ENCODE measurements at places on chromosomes 6 and 20.

DNA sequence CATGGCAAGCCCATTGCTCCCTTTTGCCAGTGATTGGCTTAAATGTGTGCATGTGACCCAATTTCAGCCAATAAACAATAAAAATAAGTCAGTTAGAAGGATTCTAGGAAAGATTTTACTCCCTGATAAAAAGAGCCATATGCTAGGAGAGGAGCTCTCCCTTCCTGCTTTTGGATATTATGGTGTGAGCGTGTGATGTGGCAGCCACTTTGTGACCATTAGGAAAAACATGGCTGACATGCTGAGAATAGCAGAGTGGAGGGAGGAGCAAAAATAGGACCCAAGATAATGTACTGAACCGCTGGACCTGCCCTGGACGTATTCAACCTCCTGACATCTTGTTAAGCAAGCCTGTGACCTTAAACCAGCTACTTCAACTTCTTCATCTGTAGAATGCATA lies 160.6 kb upstream of the MLN start:
- DNase-seq = no peak

DNA sequence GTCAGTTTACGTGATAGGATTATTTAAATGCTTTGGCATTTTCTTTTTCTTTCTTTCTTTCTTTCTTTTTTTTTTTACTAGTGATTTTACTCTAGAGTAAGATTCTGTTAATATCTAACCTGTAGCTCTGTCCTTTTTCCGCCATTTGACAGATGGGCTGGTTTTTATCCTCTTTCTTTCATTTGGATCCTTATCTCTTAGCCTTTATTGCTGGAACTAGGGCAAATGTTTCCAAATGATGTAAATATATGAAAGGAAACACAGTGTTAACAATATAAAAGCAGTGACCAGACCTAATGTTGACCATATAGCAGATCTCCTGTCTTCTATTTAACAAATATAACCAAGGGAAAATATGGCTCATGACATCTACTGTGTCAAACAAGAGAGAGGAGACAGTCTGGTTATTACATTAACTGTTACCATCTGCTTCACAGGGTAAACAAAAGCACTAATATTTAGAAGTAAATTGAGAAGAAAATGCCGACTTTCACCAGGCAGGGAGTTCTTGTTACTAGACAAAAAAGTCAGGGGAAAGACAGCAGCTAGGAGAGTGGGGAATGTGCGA lies 59.8 kb upstream of the GCLC start:
- DNase-seq = no peak

GRCh38 chr20:37885042-37885441 lies 17.9 kb upstream of the VSTM2L start:
- no peak for DNase-seq

- DNase-seq = no peak
Measured at GRCh38 chr6:136761227-136761922, 30.9 kb downstream of the MAP3K5 start.

- DNase-seq = no peak
Measured at GRCh38 chr20:10125757-10126156, 91.0 kb downstream of the ANKEF1 start.

DNA sequence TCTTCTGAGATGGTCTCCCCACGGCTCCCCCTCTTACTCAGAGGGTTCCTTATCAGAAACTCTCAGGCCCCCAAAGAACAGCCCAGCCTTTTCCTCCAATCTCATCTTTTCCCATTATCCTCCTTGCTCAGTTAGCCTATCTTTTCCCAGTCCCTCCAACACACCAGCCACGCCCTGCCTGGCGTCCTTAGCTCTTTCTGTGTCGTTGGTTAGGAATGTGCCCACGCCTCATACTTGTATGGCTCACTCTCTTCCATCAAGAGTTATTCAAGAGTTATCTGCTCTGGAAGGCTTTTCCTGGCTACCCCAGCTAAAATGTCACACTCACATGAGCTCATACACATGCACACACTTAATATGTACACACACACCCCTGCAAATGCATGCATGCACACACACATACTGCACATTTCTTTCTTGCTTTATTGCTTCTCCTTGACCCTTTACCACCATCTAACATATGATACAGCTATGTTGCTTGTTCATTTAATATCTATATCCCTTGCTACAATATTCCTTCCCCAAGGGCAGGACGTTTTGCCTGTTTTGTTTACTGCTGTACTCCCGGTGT lies 37.6 kb downstream of the SLC2A10 start:
- no peak for DNase-seq

- DNase-seq = no peak
Measured at GRCh38 chr6:11223286-11223864, 9.1 kb downstream of the NEDD9 start.

GRCh38 chr6:128723667-128724066 lies 159.3 kb upstream of the LAMA2 start:
- DNase-seq = no peak

DNA sequence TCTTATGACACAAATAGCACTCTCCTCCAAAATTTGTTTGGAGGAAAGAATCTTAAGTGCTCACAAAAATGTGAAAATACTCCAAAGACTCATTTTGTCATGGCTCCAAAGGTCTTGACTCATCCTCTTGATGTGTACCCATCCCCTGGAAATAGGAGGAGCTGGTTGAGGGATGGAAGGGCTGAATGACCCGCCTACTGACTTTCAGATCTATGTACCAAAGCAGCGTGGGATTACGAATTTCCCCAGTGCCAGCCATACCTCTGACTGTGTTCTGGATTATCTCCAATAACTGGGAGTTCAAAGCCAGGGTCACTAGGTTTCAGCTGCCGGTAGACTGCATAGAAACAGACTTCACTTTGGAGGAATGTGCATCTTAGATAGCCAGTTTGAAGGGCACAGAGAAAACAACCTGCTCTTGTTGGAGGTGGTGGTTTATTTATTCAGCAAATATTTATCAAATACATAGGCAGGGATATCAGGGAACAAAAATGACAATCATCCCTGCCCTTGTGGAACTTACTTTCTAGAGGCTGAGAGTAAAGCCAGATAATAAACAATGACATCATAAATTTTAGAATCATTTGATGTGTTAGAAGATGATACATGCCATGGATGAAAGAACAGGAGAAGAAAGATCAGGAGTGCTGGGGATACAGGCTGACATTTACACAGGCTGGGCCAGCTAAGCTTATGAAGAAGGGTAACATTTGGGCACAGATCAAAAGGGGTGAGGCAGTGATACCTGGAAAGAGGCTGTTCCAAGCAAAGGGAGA lies 246.6 kb downstream of the TBXT start:
- DNase-seq = no peak

- DNase-seq = no peak
Measured at GRCh38 chr6:139730340-139730974, 356.0 kb upstream of the CITED2 start.

GRCh38 chr20:38258545-38259215 lies 1.9 kb downstream of the KIAA1755 start:
- DNase-seq = no peak

DNA sequence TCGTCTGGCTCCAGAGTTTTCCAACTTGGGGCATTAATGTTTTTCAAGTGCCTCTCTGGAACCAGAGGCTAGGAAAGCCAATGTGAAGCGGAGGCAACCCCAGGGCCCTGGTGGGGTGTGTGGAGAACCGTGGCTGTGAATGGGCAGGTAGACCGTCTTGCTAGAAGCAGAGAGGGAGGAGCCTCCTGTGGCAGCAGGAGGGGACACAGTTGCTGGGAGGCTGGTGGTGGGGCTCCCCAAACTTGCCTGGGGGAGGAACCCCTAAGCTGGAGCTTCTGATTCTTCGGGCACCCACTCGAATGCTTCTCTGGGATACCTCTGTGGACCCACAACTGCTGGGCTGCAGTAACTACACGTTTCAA lies 65.3 kb upstream of the APCDD1L start:
- DNase-seq = no peak

GRCh38 chr20:43681991-43682410 lies 15.1 kb downstream of the MYBL2 start:
- DNase-seq = no peak

DNA sequence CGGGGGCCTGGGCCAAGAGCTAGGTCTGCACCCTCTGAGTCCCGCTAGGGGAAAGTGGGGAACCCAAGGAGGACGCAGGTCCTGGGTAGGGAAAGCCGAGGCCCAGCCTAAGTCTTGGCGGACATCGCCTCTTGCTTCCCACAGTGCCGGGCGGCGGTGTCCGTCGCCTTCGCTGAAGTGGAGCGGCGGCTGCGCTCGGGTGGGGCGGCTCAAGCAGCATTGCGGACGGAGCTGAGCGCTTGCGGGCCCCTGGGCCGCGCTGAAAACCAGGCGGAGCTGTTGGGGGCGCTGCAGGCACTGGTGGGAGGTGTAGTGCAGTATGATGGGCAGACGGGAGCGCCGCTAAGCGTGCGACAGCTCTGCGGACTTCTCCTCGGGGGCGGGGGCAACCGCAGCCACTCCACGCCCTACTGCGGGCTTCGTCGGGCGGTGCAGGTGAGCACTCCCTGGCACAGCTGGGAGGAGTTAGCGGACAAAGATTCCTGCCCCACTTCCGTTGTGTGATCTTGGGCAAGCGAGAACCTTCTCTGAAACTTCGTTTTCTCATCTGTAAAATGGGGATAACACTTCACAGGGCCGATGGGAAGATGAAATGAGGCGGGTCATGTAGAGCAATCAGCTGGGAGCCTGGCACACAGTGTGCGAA lies 4.2 kb downstream of the PRSS16 start:
- DNase-seq = no peak

DNA sequence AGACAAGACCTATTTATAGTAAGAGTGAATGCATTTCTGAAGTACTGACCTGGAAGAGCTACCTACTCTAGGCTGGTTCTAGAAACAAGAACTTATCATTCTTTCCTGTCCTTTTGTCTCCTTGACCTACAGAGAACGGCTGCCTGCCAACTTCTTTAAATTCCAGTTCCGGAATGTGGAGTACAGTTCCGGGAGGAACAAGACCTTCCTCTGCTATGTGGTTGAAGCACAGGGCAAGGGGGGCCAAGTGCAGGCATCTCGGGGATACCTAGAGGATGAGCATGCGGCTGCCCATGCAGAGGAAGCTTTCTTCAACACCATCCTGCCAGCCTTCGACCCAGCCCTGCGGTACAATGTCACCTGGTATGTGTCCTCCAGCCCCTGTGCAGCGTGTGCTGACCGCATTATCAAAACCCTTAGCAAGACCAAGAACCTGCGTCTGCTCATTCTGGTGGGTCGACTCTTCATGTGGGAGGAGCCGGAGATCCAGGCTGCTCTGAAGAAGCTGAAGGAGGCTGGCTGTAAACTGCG lies 8.3 kb downstream of the APOBEC2 start:
- no peak for DNase-seq

DNA sequence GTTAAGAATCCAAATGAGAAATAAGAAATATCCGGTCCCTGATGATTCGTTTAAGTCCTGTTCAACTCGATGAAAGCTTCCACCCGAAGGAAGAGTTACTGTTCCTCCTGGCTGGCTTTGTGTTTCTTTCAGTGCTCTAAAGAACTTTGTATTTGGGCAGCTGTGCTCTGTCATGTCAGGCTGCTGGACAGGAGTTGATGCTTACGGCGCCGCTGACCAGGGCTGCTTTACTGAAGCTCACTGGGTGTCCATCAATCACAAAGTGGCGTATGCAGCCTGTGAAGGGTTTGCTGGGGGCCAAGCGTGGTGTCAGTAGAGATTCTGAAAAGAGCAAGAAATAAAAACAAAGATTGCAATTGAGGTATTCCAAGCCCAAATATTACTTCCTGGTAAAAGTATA lies 21.9 kb downstream of the FAM229B start:
- peak; percentile 51 for DNase-seq

- no peak for DNase-seq
Measured at GRCh38 chr20:37356387-37356786, 10.4 kb downstream of the SRC start.

DNA sequence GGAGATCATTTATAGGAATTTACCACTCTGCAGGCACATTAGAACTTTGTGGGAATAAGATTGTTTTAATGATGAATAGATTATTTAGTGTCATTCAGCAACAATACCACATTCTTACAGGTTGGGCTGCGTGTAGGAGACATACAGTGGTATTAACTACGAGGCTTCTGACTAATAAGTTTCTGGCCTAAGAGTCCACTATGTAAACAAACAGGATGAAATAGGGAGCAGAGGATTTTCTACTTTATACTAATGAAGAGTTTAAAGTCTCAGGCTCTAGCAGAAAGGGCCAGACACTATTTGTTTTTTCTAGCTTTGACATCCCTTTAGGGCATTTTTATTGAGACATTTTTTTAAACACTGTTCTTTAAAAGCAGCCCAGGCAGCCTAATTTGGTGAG lies 75.6 kb downstream of the SLC24A3 start:
- no peak for DNase-seq

- no peak for DNase-seq
Measured at GRCh38 chr20:9629831-9630230, 115.4 kb downstream of the LAMP5 start.

- no peak for DNase-seq
Measured at GRCh38 chr6:5463690-5464089, 202.4 kb downstream of the FARS2 start.

GRCh38 chr6:130119211-130119610 lies 100.8 kb downstream of the L3MBTL3 start:
- DNase-seq = no peak

DNA sequence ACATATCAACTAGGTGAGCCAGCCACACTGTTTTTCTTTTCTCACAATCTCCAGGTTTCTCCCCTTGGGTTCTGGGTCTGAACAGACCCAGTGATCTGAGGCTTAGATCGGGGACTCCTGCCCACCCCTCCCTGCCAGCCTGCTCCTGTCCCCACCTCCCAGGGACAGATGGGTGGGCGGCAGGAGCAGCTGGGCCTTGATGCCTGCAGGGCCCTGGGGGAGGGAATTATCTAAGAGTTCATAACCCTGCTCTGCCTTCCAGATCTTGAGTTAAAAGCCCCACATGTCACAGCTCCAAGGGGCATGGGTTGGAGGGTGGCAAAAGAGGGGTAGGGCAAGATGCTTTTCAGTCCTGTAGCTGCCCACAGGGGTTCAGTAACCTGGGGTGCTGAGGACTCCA lies 5.2 kb upstream of the XKR7 start:
- no peak for DNase-seq

GRCh38 chr6:89930789-89931188 lies 36.5 kb downstream of the GJA10 start:
- no peak for DNase-seq

DNA sequence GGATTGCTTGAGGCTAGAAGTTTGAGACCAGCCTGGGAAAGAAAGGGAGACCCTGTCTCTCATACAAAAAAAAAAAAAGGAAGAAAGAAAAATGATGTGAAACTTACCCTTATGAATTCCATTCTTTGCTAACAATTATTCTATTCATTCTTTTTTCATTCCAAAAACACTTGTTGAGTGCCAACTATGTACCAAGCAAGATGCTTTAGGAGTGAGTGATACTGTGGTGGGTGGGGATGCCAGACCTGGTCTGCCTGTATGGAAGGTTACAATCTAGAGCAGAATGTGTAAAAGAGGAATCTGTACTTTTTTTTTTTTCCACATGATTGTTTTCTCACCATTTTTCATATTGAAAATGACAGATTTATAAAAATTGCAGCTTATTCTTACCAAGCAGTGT lies 73.8 kb upstream of the TULP1 start:
- no peak for DNase-seq

GRCh38 chr6:35141007-35141655 lies at the start of gene TCP11:
Gene TCP11, minus strand, starts transcription at chr6:35141339. Its CDS starts 469 bp downstream, at chr6:35140870.
- DNase-seq = no peak

Measured in left renal cortex interstitium (tissue), 4 donors.